ENCODE measurements at places on chromosomes 7 and 10.

DNA sequence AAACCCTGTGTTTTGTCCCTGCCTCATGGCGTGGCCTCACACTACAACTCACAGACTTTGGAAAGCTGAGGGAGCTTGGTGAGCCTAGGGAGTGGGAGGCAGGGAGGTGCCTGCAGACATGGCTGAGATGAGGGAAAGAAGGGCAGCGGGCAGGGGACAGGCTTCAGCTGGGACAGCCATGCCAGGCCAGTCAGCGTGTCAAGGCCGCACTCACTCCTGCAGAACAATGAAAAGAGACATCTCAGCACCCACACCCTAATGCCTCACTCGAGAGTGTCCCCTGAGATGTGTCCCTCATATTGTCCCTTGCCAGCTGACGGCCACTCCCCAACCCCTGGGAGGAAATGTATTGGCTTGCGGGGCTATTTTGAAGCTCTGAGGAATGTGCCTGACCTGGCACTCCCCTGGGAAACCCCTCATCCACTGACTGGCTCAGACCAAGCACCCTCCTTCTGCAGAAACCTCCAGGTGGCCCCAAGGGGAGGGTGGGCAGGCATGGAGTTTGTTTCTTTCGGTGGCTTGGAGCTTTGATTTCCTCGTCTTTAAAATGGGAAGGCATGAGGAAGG, 31.6 kb downstream of the SH3PXD2A start:
- no peak for DNase-seq

GRCh38 chr10:31709028-31709427, 219.6 kb downstream of the ARHGAP12 start:
- DNase-seq: no peak

DNA sequence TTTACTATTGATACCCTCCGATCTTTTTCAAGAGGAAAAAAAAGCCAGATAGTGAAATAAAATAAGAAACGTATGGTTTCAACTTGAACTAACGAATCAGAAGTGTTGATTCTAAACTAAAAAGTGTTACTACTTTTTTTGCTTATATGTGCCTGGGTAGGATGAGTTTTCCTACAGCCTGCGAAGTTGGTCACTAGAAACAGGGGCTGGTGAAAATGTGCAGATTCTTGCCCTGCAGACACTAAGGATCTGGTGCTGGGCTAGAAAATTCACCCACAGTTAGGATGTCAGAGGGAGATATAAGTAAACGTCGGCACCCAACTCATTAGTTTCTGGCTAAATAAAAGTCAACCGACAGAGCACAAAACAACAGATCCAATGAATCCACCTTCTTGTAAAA, 298.7 kb upstream of the NFE2L3 start:
- no peak for DNase-seq

DNA sequence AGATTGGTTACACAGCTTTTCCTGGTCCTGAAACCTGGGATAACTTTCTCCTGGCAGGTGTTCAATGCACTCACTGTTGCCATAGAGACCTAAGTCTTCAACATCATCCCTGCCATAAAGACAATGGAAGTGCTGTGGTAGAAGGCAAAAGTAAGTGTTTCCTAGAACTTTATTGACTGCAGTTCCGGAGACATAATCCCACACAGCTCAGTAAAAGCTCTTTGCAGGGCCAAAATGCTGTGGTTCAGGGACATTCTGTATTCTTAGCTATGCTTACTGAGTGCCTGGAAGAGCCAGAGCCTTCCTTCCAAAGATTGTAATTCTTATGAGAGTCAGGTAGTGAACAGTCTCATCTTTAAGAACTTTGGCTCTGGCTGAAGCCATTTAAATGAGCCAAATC, 5.3 kb downstream of the WIPF3 start:
- DNase-seq: no peak

GRCh38 chr10:21518641-21519396, 6.7 kb downstream of the SKIDA1 start:
- no peak for DNase-seq

DNA sequence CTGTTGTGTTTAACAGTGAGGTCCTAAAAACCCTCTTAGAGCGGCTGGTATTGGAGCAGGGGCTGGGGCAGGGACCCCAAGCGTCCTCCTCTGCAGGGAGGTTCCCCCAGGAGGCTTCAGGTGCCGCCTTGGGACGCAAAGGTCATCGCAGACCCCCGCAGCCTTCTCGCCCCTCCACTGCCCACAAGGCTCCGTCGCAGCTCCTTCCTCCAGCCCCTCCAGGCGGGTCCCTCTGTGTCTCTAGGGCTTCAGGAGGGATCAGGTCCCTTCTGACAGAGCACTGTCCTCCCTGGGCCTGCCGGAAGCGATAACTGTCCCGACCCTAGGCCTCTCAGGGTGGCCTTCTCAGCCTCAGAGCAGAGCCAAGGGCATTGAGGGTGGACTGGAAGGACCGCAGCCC, 26.1 kb upstream of the AP5Z1 start:
- no peak for DNase-seq

GRCh38 chr10:2471811-2472210, 595.5 kb upstream of the PFKP start:
- no peak for DNase-seq

- no peak for DNase-seq
Observed at GRCh38 chr7:91566402-91566732, 302.1 kb downstream of the FZD1 start.

DNA sequence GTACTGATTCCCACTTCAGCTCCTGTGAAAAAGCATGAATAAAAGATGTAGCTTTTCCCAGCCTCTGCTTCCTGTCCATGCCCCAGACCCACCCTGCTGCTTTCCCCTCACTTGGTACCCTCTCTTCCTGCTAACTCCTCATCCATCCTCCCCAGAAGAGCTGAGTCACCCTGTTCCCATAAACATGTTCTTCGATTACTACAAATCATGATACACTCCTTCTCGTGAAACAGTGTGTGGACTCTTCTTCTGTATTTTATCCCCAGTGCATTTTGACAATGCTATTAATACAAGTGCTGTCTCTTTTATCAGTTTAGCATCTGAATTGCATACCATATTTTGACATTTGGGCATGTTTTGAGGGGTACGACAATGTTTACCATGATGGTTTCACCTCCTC, 45.8 kb upstream of the SORBS1 start:
- no peak for DNase-seq

GRCh38 chr10:131533846-131534526, 222.5 kb upstream of the TCERG1L start:
- DNase-seq: no peak

DNA sequence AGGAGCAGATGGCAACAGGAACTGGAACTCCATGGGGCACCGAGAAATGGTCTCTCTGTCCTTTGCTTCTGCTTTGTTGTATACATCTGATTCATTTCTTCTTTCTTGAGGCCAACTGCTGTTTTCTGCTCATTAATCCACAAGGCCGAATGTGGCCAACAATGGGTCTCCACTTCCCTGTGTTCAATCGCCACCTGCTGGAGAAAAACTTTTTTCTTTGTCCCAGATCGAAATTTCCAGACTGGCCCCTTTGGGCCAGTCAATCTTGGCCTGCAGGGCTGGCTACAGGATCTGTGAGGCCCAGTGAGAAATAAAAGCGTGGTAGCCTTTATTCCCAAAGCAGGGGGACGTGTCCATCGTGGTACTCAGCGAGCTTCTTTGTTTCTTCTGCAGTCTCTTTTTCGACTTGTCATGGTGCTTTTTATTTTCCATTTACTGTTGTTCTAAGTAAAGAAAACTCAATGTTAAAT, 58.8 kb downstream of the PARP12 start:
- DNase-seq: peak; percentile 37

- DNase-seq: no peak
Observed at GRCh38 chr7:50307368-50308032, 3.0 kb downstream of the IKZF1 start.

- DNase-seq: no peak
Observed at GRCh38 chr7:151710121-151710640, 166.7 kb downstream of the PRKAG2 start.

DNA sequence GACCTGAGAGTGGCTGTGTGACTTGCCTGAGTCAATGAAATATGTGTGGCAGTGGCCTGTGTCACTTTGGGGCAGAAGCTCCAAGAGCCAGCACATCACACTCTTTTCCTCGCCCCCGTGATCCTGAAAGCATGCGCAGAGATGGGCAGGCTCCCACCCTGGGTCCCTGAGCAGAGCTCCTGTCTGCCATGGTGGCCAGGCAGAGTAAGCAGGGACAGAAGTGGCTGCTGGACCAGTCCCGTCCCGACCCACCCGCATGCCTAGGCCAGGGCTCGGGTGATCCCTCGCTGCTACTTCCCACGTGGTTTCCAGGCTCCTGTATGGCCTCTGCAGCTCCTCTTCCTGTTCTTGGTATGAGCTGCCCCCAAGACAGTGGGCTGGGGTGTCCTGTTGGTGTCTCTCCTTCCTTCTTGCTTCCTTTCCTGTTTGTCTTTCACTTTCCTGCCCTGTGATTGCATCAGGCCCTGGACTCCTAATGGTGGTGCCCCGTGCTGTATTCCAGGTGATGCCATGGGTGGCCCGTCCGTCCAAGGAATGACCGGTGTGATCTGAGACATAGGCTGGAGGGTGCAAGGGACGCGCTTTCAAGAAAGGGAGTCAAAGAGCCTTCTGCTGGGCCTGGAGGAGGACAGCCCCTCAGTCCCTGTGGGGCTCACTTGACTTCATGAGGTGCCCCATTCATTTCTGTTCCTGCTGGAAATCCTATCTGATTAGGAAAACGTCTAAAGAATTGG, 71.4 kb upstream of the SHH start:
- DNase-seq: no peak

DNA sequence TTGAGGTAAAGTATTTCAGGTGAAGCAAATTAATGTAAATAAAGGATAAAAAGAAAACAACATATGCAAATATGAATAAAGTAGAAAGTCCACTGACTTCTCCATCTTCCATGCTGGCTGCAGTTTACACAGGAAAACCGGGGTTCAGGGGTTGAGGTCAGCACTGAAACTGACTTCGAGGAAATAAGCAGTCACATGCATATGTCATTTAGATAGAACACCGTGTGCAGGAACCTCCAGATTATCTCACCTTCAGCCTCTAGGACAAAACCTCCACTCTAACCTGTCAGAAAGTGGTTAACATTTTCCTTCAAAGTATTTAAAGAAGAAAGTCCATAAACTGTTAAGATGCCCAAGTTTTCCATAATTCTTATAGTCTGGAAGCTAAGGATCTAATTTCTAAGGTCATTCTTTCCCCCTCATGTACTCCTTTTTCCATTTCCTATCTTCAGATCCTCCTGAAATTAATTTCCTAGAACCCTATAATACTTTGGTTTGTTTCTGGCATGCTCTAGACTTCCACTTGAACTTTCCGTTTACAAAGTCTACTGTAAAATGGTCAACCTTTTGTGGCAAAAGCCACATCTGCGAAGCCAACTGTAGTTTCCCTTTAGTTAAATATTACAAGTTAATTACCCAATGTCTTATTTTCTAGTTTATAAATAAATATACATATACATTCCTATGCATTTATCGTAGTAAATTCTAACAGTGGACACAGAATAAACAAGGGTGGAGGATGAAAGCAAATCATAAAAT, 173.3 kb downstream of the RAPGEF5 start:
- DNase-seq: no peak

- DNase-seq: no peak
Observed at GRCh38 chr7:99191869-99192596, 15.9 kb downstream of the KPNA7 start.

- DNase-seq: no peak
Observed at GRCh38 chr7:6182993-6183392, 89.4 kb downstream of the CYTH3 start.

- DNase-seq: no peak
Observed at GRCh38 chr10:98306501-98306900, 38.5 kb upstream of the LOXL4 start.

DNA sequence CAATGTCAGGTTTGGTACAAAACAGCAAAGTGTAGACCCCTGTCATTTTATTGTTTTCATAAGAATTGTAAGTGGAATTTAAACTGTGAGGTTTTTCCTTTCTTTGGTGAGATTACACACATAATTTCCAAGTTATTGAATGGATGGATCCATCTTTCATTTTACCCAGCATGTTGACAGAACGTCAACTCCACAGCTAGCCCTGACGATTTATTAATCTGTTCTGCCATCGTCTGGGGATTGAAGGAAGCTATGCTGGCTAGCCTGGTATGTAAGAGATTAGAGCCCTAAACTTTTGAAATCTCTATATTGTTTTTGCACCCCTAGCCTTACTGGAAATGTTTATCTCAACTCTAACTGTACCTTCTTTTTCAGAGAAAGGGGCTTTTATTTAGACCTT, 8.6 kb downstream of the WNT16 start:
- no peak for DNase-seq

DNA sequence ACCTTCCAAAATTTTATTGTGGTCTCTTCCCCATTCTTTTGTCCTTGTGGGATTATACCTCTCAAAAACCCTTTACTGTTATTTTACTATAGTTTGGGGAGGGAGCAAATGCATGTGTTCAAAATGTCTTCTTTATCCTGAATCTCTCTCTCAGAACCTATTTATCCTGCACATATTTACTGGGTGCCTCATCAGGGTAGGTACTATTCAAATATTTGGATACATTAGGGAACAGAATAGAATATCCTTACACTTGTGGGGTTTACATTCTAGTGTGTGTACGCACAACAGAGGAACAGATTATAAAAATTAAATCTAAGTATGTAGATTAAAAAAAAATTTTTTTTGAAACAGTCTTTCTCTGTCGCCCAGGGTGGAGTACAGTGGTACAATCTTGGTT, 48.6 kb downstream of the SCD start:
- no peak for DNase-seq

DNA sequence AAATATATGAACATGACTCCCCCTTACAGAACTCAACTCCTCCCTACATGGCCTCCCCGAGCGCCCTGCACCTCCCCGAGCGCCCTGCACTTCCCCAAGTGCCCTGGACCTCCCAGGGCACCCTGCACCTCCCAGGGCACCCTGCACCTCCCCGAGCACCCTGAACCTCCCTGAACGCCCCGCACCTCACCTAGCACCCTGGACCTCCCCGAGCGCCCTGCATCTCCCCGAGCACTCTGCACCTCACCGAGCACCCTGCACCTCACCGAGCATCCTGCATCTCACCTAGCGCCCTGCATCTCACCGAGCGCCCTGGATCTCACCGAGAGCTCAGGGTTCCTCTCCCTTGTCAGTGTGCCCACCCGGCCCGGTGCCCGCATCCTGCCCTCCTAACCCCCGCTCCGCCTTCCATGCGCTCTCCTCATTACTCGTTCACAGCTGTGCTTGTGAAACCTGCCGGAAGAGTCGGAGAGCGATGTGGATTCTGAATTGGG, 134.3 kb downstream of the ACTR3B start:
- no peak for DNase-seq

DNA sequence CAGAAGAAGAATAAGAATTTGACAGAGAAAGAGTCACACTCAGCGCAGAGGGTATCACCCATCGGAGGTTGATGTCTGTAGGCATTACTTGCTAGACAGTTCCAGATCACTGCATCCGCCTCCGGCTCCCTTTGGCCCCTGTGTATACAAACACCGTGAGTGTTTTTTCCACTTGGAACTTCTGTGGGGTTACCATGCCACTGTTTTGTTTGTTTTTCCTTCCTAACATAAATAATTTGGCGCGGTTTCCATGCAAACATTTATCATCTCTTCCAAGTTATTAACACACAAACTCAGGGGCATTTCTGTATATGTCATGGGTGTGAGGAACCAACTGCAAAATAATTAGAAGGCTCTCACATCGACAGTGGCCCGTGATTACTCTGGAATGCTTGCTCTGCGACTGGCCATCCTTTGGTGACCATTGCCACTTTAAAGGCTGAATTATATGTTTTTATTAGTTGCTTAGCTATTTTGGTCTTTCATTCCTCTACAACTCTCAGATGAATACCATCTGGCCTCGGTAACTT, 612.2 kb upstream of the MKI67 start:
- no peak for DNase-seq
